Endodermal cell (in vitro differentiated cells): ENCODE measurements at places on chromosomes 4 and X. TPM values are rescaled to one million over a fixed set of nuclear protein-coding genes. Genes with fewer than 3 reads are reported as not detected.

Gene PRR32
- total RNA-seq: not detected in 2 replicates

Gene MGST2
- 204 to 427 TPM (median 215 TPM) in 3 replicates for total RNA-seq

GRCh38 chrX:108527724-108528123 lies 88.1 kb downstream of the COL4A5 start:
- no peak for DNase-seq
- no peak overlapping the region for H3K27ac ChIP-seq
- no peaks in the 10 kb centered on the region for H3K27me3 ChIP-seq

GRCh38 chrX:103215425-103215991 lies 600 bp downstream of the BEX4 start:
- H3K27me3 ChIP-seq: no peaks in the 10 kb centered on the region
- no peaks in the 10 kb centered on the region for H3K4me1 ChIP-seq
- H3K27ac ChIP-seq: peak overlapping the region; percentile 89
- peak overlapping the region; percentile 86 for H3K4me3 ChIP-seq
- peak; percentile 92 for DNase-seq
- H3K36me3 ChIP-seq: peaks cover 13% of the 10 kb centered on the region

DNA sequence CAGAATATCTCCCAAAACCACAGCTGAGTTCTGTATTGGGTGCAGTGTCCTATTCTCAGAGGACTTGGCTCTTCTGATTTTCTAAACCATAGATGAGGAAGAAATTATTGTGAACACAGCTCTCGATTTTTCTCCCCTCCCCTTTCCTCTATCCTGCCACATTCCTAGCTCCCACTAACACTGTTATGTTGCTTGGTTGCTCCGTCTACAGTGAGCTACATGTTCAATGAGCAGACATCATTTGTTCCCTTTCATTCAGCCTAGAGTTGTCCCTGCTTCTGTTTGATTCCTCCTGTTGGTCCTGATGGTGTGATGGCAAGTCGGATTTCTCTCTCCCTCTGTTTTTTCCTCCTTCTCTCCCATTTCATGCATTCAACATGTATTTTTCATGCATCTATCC lies 65.9 kb downstream of the DIPK2B start:
- DNase-seq: no peak
- H3K4me1 ChIP-seq: no peaks in the 10 kb centered on the region
- no peak overlapping the region for H3K27ac ChIP-seq
- no peak overlapping the region for H3K4me3 ChIP-seq
- H3K27me3 ChIP-seq: no peaks in the 10 kb centered on the region

- H3K4me3 ChIP-seq: no peak overlapping the region
- no peaks in the 10 kb centered on the region for H3K36me3 ChIP-seq
- no peak overlapping the region for H3K27ac ChIP-seq
- DNase-seq: peak; percentile 52
- H3K4me1 ChIP-seq: no peaks in the 10 kb centered on the region
- H3K27me3 ChIP-seq: peaks cover 26% of the 10 kb centered on the region
Observed at GRCh38 chrX:38225093-38225492, 4.4 kb upstream of the SRPX start.

DNA sequence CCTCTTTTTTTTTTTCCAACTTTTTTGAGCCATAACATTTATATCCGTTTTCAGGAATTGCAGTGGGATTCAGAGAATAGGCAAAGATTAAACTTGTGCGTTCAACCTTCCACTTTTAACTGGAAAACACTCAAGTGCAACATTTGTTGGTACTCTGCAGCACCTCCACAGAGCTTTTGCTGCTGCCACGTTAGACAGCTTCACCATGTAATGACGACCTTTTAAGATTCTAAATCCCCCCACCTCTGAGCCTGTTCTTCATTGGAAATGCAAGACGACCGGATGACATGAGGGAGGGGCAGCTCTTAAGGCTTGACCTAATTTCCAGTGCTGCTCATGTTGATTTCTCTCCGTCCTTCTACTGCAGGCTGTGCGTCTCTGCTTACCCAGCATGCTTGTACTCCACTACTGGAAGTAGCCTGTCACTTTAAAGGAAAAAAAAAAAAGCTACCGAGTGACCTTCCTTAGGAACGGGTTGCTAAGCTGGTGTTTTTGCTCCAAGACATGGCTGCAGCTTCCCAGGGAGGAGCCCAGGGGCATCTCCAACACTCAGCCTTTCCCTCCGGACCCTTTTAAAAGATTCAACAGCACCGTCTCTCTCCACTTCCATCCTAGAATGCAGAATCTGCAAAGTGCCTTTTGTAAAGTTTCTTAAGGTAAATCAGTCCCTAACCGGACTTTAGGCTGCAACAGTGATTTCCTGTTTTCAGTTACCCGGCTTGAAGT lies at the start of gene CC2D2A:
TSS of gene CC2D2A (plus strand) at position 481 of the 726 bp plus-strand sequence. CDS start 6,051 bp downstream, outside the sequence.
- DNase-seq: peak; percentile 70
- H3K36me3 ChIP-seq: no peaks in the 10 kb centered on the region
- no peaks in the 10 kb centered on the region for H3K27me3 ChIP-seq

- DNase-seq: no peak
- H3K4me1 ChIP-seq: peaks cover 17% of the 10 kb centered on the region
- H3K27me3 ChIP-seq: no peaks in the 10 kb centered on the region
- H3K27ac ChIP-seq: no peak overlapping the region
- H3K36me3 ChIP-seq: no peaks in the 10 kb centered on the region
Observed at GRCh38 chr4:158826882-158827281, 58.1 kb downstream of the FNIP2 start.

- no peaks in the 10 kb centered on the region for H3K27me3 ChIP-seq
- no peaks in the 10 kb centered on the region for H3K36me3 ChIP-seq
- no peak overlapping the region for H3K27ac ChIP-seq
- DNase-seq: no peak
- H3K4me1 ChIP-seq: no peaks in the 10 kb centered on the region
- H3K4me3 ChIP-seq: no peak overlapping the region
Observed at GRCh38 chr4:148954011-148954749, 512.0 kb upstream of the NR3C2 start.

- H3K36me3 ChIP-seq: no peaks in the 10 kb centered on the region
- H3K27me3 ChIP-seq: no peaks in the 10 kb centered on the region
- no peaks in the 10 kb centered on the region for H3K4me1 ChIP-seq
- peak overlapping the region; percentile 47 for H3K27ac ChIP-seq
- H3K4me3 ChIP-seq: no peak overlapping the region
- no peak for DNase-seq
Observed at GRCh38 chr4:7571701-7572100, 137.0 kb upstream of the PSAPL1 start.

GRCh38 chr4:176588436-176588835 lies 204.3 kb downstream of the VEGFC start:
- H3K36me3 ChIP-seq: no peaks in the 10 kb centered on the region
- no peaks in the 10 kb centered on the region for H3K27me3 ChIP-seq
- H3K4me1 ChIP-seq: peaks cover 5% of the 10 kb centered on the region
- DNase-seq: peak; percentile 72

DNA sequence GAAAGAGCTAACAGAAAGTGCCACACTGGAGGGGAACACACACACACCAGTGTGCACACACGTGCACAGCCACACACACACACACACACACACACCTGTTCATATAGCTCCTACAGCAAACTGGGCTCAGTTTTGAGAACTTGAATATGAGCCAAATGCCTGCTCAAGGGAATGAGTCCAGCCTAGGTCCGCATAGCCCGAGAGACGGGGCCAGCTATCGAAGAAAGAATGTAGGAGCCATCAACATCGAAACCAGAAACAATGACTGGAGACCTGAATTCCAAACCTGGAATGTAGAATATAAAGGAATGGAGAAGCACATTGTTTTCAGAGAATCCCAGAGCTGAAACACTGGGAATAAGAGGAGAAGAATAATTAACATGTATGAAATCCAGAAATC lies 37.6 kb upstream of the ERVMER34-1 start:
- H3K27ac ChIP-seq: no peak overlapping the region
- no peaks in the 10 kb centered on the region for H3K36me3 ChIP-seq
- DNase-seq: peak; percentile 47
- H3K4me1 ChIP-seq: no peaks in the 10 kb centered on the region
- H3K4me3 ChIP-seq: no peak overlapping the region

- no peaks in the 10 kb centered on the region for H3K4me1 ChIP-seq
- no peak for DNase-seq
- H3K4me3 ChIP-seq: no peak within 1 kb of the TSS
- no peaks in the 10 kb centered on the region for H3K36me3 ChIP-seq
Observed at GRCh38 chrX:109481986-109482385, at the start of gene GUCY2F. Gene GUCY2F (minus strand): TSS chrX:109482086. CDS start chrX:109475936, 6,150 bp downstream.
